ENCODE measurements at places on chromosomes 4 and X.

- no peak for DNase-seq
These were observed 12.4 kb upstream of the PACRGL start for GRCh38 chr4:20687864-20688263.

- no peak for DNase-seq
These were observed 23.1 kb downstream of the XKRX start for GRCh38 chrX:100905620-100906019.

DNA sequence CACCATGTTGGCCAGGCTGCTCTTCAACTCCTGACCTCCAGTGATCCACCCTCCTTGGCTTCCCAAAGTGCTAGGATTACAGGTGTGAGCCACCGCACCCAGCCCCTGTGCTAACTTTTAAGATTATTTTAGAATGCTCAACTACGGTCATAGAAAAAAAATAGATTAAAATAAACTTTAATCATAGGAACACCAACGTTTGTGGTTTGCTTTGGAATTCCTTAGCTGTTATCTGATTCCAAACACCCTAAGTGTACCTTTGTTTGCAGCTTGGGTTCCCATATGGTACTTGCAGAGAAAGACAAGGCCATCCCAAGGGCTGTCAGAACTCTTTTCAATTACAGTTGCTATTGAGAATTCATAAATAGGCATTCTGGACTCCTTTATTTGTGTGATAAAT, 90.1 kb upstream of the EFHC2 start:
- no peak for DNase-seq

DNA sequence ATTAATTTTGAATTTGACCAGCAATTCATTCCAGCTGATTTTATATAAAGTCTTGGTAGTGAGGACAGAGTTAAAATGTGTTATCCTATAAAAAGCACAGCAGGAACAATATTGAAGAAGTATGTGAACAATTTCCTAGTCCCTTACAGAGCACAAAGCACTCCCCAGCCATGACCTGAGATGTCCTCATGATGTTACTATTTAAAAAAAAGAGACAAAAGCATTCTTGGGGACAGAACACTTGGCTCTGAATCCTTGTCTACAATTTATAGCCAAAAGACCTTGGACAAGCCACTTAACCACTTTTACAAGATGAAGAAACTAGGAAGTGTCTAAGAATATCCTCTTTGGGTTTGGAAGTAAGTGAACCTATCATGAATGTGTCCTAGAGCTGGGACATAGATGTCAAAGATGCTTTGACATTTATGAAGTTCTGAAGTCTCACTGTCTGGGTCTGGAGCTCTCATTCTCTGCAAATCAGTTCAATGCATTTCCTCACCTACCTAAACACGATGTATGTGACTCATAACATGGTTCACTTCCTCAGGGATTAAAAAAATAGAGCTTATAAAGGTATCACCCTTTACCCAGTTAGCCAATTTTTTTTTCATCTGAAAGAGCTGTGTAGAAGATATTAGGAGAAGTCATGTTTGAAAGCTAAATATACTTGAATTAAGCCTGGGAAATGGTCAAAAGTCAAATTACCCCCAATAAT, 61.4 kb downstream of the IGFBP7 start:
- no peak for DNase-seq

DNA sequence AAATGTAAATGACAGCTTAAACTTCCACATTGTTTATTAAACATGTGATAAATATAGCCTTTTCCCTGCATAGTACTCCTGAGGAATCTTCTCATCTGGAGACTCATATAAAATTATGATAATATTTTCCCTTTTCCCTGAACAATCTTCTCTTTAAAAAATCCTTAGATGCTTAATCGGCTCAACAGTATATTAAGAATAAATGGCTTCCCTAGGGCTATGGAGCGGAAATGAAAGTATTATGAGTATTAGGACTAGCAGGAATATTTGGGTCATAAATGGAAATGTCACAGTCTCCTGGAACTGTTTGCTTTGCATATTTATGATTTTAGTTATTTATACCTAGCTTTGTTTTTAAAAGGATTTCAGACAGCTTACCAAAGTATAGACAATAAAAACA, 200.7 kb upstream of the PDE5A start:
- no peak for DNase-seq

GRCh38 chr4:75344915-75345314, 169.3 kb downstream of the RCHY1 start:
- DNase-seq: no peak

DNA sequence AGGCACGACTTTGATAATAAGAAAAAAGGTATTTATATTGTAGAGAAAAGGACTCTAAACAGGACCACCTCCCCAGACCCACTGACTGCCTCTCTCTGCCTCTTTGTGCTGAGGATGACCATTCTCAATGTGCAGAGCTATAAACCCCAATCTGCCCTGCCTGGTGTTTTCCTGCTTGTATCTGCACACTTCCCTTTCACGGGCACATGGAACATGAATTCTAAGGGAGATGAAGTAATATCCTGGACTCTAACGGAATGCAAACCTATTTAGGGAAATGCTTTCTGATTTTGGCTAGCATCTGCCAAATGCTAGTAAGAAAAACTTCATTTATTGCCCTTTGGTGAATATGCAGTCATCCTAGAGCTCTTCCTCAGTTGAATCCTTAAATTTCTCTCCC, 2.4 kb downstream of the DIPK2B start:
- no peak for DNase-seq

- DNase-seq: no peak
These were observed 25.8 kb downstream of the SLC7A11 start for GRCh38 chr4:138216272-138216867.

DNA sequence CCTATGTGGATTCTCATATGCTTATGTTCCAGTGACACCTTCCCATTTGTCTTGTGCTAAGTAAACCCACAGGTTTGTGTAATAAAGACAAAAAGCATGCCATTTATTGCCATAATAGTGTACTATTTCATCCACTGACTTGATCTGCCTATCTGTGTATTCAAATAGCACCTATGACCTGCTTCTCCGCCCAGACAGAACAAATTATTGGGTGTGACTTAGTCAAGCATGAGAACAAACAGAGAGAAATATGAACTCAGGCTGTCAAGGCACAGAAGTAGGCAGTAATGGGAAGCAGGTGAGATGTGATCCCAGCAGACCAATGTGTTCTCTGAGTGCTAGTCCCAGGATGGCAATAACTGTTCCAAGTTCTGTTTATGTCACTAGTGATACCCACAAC, 25.4 kb downstream of the ELOVL6 start:
- DNase-seq: no peak

- no peak for DNase-seq
These were observed 2.7 kb downstream of the SMIM10L2A start for GRCh38 chrX:135424469-135424868.

- DNase-seq: no peak
These were observed 1699.2 kb upstream of the IGFBP7 start for GRCh38 chr4:58809366-58809765.

- no peak for DNase-seq
These were observed 29.8 kb upstream of the HPGDS start for GRCh38 chr4:94372228-94372978.

- no peak for DNase-seq
These were observed 36.4 kb upstream of the CT47C1 start for GRCh38 chrX:119036107-119037029.

- DNase-seq: no peak
These were observed 235.3 kb downstream of the AR start for GRCh38 chrX:67779099-67779498.

DNA sequence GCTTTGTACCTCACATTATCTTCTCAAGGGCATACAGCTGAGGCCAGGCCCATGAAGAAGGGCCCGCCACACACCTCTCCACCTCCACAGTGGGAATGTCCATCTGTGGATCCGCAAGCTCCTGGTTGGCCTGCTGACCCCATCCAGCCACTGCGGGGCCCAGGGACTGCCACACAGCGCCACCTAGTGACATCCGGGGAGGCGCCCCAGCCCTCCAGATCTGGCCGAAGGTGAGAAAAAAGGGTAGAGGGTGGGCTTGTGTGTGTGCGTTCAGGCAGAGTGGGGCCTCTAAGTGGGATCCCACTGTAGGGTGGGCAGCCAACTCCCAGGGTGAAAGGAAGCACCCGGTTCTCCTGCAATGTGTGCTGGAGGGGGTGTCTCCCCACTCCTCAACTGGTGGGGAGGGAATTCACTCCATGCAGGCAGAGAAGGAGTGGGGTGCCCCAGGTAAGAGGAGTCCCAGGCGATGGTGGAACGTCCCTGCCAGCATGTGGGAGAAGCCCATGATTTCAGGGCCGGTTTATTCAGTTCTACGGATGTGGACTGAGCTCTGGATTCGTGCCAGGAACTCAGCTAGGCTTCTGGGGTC, 117.3 kb downstream of the ENPP6 start:
- no peak for DNase-seq

DNA sequence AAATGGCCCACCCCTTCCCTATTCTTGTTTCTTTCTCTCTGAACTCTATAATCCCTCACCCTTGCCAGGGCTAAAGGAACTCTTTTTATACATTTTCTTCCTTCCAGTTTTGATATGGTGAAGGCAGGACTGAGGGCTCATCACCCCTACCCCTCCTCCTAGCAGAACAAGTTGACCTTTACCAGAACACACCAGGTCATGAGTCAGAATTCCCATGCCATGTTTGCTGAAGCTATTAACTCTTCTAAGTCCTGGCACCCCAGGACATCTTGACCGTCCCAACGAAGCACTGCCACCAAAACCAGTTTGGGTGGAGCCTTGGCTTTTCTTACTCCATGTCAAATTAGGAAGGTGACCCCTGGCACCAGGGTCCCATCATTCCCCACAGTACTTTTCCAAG, 57.5 kb upstream of the DYNLT3 start:
- no peak for DNase-seq

- no peak for DNase-seq
These were observed 762.8 kb upstream of the INTU start for GRCh38 chr4:126869967-126870366.

DNA sequence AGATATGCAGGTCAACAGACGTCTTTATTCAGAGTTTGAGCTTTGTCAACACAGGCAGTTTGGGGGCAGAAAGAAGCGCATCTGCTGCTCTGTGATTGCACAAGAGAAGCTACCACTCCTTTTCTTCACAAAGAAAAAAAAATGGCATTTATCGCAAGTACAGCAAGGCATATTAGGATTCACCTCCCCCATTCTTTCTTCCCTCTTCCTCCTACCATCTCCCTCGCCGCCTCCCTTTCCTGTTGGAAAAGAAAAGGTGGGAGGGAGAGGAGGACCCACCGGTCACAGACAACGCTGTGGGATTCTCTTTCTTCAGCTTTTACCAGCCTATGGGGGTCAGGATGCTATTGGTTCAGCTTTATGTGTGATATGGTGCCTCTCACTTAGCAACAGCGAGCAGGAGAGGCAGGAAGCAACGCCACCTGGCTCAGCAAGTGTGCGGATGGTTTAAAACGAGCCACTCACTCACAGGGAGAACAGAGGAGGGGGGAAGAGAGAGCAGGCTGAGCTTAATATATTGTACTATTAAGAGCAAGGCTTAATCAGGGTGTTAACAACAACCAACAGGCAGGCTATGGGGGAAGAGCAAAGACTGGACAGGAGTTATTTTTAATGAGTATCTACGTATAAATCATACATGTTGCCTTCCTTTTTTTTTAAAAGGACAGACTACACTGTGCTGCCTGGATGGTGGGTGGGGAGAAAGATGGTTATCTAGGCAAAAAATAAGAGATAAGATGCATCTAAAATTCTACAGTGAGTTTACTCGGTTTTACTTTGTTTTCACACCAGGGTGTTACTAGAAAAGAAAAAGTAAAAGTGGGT, 104.7 kb downstream of the MAML3 start:
- DNase-seq: peak; percentile 38

- no peak for DNase-seq
These were observed 34.0 kb downstream of the WDFY3 start for GRCh38 chr4:84932462-84932861.

DNA sequence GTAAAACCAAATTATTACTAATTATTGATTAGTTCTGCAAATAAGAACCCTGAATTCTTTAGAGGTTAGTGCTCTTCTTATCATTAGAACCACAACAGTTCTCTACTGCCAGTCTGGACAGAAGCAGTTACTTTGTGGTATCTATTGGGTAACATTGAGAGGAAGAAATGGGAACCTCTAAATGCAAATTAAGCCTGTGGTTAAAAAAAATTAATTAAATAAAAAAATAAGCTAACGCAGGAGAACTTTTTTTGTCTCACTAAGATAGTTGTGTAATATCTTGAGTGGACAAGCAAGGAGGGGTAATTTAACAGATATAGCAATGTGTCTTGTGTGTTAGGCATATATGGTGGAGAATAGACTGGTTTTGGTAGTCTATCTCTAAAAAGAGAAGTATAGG, 32.9 kb upstream of the TET2 start:
- DNase-seq: no peak

DNA sequence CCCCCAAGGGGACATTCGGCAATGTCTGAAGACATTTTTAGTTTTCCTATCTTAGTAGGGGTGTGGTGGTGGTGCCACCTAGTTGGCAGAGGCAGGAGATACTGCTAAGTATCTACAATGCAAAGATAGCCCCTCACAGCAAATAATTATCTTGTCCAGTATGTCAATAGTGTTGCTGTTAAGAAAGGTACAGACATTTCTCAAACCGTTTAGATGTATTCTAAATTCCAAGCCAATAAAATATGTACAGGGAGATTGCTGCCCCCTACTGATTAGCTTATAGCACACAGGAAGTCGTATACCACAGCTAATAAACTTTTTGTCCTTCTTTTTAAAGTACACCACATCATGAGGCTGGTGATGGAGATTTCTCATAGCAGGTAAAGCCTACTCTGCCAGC, 260.5 kb downstream of the TMA16 start:
- no peak for DNase-seq

- DNase-seq: no peak
These were observed 188.7 kb downstream of the ANKRD50 start for GRCh38 chr4:124523816-124524215.

DNA sequence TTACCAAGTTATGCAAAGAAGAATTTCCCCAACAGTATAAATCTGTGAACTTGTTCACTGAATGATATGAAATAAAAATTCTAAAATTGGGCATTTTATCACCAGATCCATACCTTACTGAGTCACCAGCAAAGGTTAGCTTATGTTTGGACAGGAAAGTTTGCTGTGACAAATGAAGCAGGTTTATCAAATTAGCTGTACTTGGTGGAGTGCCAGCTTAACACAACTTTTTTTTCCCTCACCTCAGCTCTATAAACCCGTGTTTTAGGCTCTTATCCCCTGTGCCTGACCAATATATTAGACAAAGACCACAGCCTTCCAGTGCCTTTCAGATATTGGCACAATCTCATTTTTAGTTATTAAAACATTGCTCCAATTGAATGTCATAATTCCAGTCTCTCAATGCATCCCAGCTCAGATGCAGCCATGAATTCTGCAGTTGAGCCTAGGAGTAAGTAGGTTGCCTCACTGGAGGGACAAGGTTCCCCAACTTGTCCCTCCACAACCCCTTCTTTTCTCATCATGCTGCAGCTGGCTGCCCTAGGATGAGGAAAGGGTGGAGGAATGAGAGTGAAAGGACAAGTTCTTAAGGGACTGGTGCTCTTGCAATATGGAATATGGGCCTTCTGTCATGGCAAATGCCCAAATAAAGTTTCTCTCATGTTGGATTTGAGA, 27.0 kb upstream of the PDGFC start:
- DNase-seq: no peak
